Fibroblast of mammary gland (primary cell): ENCODE measurements at places on chromosomes 6 and 20.

- DNase-seq, result peak; percentile 26
Observed at GRCh38 chr6:26363882-26364701, 906 bp upstream of the BTN3A2 start.

GRCh38 chr20:4787069-4787468, 65.4 kb downstream of the PRND start:
- peak; percentile 81 for DNase-seq

DNA sequence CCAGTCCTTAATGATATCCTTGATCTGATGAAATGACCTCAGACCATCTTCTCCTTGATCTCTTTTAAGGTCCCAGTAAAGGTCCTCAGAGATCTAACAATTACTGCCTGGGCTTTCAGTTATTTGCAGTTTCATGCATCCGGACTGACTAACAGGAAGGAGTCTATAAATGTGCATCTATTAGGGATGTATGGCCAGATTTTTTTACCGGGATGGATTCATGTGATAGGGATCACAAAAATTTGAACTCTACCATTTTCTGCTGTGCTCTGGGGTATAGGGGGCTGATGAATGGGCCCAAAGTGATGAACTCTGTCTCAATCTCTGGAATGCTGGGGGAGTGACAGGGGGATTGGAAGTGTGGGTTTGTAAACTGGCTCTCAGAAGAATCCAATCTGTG, 36.2 kb upstream of the SCUBE3 start:
- DNase-seq, result no peak

DNA sequence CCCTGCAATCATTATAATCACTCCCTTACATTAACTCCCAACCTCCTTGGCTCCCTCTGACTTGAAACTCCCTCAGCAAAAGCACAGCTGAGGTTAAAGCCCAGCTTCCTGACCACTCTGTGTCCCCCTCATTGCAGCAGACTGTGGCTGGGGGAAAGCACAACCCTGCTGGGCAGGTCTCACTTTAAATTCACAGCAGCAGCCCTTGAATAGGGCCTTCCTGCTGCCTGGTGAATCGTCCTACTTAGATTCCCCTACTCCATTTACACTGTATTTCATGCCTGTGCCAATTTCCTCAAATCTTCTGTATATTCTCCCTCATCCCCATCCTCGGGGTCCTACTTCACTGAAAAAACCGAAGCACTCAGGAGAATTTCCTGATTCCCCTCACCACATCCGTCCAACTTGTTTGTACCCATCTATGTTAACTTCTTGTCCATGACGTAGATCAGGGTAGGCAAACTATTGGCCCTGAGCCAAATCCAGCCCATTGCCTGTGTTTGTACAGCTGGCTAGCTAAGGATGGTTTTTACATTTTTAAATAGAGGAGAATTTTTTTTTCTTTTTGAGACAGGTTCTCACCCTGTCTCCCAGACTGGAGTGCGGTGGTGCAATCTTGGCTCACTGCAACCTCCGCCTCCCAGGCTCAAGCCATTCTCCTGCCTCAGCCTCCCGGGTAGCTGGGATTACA, 31.5 kb upstream of the GCM1 start:
- DNase-seq, result peak; percentile 42

DNA sequence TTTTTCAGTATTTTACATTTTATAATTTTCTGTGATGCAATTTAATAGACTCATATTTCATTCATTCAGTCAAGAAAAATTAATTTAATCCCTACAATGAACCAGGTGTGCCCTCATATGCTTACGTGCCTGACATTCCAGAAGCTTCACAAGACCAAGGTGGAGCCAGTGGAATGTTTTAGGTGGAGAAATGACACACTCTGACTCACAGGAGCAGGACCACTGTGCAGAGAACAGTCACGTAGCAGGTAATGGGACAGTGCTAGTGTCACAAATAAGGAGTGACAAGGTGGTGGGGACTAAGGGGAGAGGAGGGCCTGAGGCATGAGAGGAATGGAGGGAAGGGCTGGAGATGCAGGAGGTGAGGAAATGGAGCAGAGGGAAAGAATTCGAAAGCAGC, 37.0 kb upstream of the HLA-G start:
- DNase-seq, result no peak

DNA sequence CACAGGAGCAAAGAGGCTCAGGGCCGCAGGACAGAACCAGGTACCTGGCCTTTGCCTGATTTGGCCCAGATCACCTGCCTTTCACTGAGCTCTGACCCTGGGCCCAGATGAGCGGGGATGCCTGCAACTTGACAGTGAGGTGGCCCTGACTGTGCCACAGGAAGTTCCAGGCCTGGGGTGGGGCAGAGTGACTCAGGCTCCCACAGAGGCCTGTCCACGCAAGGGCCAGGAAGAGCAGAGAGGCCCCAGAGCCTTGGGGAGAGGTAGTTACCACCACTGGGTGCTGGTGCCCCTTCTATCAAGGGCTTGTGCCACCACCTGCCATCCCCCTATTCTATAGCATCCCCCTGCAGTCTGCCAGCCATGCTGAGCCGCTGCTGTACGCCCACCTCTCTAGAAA, 4.1 kb upstream of the NOL4L start:
- no peak for DNase-seq

DNA sequence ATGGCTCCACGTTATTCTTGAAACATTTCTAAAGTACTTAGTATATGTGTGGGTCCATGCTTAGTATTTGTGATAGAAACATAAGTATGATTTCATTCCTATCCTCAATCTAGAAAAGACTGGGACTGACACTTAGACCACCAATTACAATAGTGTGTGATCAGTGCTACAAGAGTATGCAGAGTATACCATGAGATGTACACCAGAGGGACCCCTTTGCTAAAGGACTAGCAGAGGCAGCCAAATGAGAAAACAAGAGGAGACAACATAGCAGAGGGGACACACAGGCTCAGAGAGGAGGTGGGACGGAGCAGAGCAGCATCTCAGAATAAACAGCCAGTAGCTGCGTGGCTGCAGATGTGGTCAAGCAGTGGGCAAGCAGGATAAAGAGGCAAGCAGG, 21.0 kb downstream of the RMND1 start:
- DNase-seq, result no peak

- peak; percentile 93 for DNase-seq
Observed at GRCh38 chr20:60254901-60255411, 296.7 kb downstream of the CDH26 start.

- DNase-seq, result peak; percentile 2
Observed at GRCh38 chr6:75530696-75531095, 37.1 kb upstream of the FILIP1 start.

DNA sequence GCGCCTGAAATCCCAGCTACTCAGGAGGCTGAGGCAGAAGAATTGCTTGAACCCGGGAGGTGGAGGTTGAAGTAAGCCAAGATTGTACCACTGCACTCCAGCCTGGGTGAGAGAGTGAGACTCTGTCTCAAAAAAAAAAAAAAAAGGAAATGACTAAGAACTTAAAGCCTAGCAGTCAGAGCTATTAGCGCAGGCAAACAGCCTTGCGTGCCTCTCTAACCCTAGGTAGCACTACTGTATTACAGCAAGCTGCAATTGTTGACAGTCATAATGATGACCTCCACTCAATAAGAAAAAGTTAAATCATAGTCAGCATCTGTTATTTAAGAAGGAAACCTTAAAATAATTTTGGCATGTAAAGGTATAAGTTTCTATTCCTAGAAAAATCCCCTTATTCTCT, 14.4 kb downstream of the GSS start:
- no peak for DNase-seq

DNA sequence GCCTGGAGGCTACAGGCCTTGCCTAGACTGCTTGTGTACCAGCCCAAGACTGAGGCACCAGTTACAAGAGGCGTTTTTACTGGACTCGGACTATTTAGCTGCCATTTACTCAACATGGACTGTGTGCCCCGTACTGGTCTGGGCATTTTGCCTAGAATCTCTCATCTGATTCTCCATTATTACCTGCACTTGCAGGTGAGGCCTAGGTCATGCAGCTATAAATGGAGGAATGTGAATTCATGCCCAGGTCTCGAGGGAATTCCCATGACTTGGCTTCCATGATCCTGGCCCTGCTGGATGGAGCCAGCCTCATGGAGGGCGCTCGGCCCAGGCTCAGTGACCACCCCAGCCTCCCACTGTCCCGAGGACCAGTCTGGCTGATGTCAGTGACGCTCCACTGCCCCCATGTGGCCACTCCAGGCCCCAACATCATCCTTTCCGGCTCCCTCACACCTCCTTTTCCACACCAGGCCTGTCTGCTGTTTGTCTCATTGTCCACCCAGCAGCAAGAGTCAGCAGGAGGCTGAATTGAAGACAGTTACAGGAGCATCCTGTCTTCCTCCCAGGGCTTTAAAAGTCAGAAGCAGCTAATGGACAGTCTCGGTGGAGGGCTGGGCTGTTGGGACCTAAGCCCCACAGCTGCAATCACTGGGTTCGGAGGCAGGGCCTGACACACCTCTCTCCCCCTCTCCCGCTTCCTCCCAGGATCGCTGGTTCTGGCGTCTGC, 8.7 kb downstream of the MMP24OS start:
- DNase-seq, result peak; percentile 58

DNA sequence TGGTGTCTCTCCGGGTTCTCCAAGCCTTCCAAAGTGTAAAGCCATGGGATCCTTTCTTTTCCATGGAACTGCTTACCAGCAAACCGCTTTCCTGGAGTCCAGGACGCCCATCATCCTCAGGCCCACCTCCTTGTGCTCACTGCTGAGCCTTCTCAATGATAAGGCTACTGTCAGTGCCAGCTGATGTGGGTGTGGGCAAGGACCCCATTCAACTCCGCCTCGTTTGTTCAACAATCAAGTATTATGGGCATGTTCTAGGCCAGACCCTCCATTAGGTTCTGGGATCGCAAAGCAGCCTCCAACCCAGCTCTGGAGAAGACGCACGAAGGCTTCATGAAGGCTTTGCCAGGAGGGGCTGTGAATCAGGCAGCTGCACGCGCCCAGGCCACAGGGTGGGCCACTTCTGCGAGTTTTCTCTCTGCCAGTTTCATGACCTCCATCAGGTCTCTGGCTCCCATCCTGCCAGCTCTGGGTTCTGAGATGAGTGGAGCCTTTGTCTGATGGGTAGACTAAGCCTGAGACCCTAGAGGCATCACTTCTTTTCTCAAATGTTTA, 177.1 kb downstream of the MRPL14 start:
- DNase-seq, result no peak

DNA sequence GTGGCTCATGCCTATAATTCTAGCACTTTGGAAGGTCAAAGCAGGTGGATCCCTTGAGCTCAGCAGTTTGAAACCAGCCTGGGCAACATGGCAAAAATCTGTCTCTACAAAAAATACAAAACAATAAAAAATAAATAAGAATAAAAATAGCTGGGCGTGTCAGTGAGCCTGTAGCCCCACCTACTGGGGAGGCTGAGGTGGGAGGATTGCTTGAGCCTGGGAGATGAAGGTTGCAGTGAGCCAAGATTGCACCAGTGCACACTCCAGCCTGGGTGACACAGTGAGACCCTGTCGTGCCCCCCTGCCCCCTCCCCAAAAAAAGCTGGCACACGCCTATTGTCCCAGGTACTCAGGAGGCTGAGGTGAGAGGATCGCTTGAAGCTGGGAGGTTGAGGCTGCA, 35.1 kb upstream of the SRPK1 start:
- DNase-seq, result no peak

GRCh38 chr6:16178351-16178750, 49.5 kb downstream of the MYLIP start:
- DNase-seq, result no peak

DNA sequence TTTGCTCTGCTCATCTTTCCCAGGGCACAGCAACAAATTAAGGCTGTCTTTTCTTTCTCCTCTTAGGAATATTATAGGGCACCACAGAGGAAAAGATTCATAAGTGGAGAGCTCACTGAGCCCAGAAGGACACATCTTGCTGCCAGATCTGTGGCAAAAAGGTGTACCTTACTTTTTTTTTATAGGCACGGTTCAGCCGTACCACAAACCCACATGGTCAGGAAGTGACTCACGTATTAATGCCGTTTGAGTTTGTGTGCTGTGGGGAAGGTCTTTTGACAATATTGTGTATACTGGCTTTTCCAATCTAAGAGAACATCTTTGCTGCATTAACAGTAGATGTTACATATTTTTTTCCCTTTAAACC, 28.4 kb downstream of the PAQR8 start:
- DNase-seq, result peak; percentile 64

GRCh38 chr6:71420693-71421328, 132.2 kb downstream of the OGFRL1 start:
- peak; percentile 94 for DNase-seq

- peak; percentile 84 for DNase-seq
Observed at GRCh38 chr20:13995086-13995665, at the start of gene MACROD2. Gene MACROD2, plus strand, starts transcription at chr20:13995516.

GRCh38 chr20:58585753-58586540, 65.1 kb upstream of the STX16 start:
- no peak for DNase-seq

GRCh38 chr20:10297684-10298240, 79.1 kb downstream of the SNAP25 start:
- DNase-seq, result peak; percentile 66

DNA sequence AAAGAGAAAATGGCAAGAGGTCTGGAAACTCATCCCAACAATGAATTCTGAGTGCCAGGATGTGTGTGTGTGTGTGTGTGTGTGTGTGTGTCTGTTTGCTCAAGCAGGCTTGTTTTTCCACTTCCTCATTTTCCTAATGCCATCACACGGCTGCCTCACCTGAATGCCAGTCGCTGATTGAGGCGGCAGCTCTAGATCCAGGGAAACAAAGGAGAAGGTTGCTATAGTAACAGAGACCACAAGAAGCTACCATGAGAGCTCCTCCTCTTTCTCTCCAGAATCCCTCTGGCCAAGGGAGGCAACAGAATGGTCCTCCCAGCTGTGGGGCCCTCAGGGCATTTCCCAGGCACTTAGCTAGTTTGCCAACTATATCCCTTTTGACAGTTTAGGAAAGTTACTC, 241.1 kb upstream of the TSHZ2 start:
- DNase-seq, result no peak

DNA sequence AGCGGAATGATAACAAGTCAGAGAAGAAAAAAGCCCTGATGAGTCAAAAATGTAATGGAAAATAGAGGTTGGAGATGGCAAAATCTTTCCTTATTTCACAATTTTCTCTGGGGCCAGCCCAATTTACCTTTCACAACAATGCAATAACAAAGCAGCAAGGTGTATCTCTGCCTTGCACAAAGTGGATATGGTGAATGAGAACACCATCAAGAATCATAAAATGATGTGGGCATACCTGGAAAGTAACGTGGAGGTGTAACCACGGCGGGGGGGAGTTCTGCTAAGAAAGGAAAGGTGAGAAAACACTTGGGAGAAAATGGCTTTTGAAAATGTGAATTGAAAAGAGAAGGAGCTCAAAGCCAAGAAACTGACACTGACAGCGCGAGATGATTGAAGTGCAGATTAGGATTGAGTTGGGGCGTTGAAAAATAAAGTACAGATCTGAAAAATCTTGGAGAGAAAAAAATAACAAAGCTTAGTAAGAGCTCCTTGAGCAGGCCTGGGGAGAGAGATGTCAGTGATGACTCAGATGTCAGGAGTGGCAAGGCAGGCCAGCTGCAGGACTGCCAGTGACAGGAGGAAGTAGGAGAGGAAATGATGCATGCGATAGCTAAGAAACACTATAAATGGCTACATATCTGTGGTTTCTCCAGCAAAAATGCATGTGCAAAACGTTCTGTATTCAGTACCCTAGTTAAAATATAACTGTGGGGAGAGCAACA, 26.2 kb downstream of the ARHGAP18 start:
- DNase-seq, result peak; percentile 99
